ENCODE measurements at places on chromosomes 16 and 17. TPM values are rescaled to one million over a fixed set of nuclear protein-coding genes. Genes with fewer than 3 reads are reported as not detected.
A peak's percentile ranks its signal among the peaks of the same experiment; 100 is the strongest.

GRCh38 chr16:13307851-13308250 lies 406.5 kb downstream of the SHISA9 start:
- no peak overlapping the region for H3K4me3 ChIP-seq
- DNase-seq: no peak
- H3K4me1 ChIP-seq: no peaks in the 10 kb centered on the region
- no peaks in the 10 kb centered on the region for H3K27me3 ChIP-seq
- no peak overlapping the region for H3K27ac ChIP-seq

GRCh38 chr16:19524616-19525384 lies 1.1 kb downstream of the CCP110 start:
- DNase-seq: no peak
- peaks cover 9% of the 10 kb centered on the region for H3K36me3 ChIP-seq
- peak overlapping the region; percentile 99 for H3K4me3 ChIP-seq

DNA sequence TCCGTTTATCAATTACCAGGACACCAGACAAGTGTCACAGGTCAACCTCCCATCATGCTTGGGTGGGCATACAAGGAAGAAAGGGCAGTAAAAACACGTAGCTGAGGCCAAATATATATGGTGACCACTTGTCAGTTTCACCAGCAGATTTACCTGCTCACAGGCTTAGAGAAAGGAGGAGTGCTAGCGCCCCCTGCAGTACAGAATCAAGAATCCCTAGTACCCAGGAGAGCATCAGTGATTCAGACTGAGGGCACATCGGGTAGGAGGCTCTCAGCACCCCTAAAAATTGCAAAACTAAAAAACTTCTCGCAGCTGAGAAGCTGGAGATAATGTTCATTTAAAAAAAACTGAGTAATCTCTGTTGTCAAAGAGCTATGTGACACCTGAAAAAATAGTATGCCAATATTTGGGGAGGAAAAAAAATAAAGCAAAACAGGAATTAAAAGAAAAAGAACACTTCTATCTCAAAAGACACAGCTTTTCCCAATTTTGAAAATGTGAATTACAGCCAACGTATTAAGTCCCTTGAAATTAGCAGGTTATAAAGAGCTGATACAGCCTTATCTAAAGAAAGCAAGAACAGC lies 21.2 kb upstream of the MON1B start:
- no peaks in the 10 kb centered on the region for H3K4me1 ChIP-seq
- no peak overlapping the region for H3K27ac ChIP-seq
- no peak for DNase-seq
- peaks cover 40% of the 10 kb centered on the region for H3K27me3 ChIP-seq
- H3K36me3 ChIP-seq: no peaks in the 10 kb centered on the region

DNA sequence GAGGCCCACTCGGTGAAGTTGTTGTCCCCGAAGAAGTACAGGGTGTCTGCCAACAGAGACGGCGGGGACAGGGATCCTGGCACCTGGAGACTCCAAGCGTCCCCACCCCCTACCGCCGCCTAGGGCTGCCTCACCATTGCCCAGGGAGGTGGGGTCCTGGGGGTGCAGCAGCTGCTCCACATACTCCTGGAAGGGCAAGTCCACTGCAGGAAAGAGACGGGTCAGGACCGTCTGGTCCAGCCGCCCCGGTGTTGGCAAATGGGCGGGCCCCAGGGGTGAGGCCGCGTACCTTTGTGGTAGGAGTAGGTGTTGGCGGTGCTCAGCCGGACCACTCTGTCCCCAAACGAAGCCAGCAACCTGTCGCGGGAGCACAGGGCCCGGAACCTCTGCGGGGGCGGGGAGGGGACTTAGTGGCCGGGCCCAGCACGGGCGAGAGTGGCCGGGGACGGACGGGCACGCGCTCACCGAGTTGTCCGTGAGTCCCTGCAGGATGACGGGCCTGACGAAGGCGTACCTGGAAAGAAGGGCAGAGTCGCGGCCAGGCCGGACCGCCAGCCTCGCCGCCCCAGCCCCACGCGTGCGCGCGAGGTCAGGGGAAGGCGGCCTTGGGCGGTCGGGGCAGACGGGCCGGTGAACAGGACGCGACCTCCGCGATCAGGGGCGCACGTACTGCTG lies 601 bp downstream of the JMJD8 start:
- peak overlapping the region; percentile 41 for H3K27ac ChIP-seq
- H3K36me3 ChIP-seq: peaks cover 14% of the 10 kb centered on the region
- peaks cover 23% of the 10 kb centered on the region for H3K4me1 ChIP-seq
- no peak for DNase-seq
- no peaks in the 10 kb centered on the region for H3K27me3 ChIP-seq

- H3K4me3 ChIP-seq: no peak overlapping the region
- no peaks in the 10 kb centered on the region for H3K36me3 ChIP-seq
- DNase-seq: no peak
- H3K27me3 ChIP-seq: peaks cover 12% of the 10 kb centered on the region
- no peak overlapping the region for H3K27ac ChIP-seq
These were observed 22.1 kb downstream of the PMFBP1 start for GRCh38 chr16:72149676-72150464.

- H3K27me3 ChIP-seq: peaks cover 11% of the 10 kb centered on the region
- H3K27ac ChIP-seq: no peak overlapping the region
- peaks cover 7% of the 10 kb centered on the region for H3K36me3 ChIP-seq
These were observed 60.0 kb upstream of the CDC42EP4 start for GRCh38 chr17:73371836-73372235.

DNA sequence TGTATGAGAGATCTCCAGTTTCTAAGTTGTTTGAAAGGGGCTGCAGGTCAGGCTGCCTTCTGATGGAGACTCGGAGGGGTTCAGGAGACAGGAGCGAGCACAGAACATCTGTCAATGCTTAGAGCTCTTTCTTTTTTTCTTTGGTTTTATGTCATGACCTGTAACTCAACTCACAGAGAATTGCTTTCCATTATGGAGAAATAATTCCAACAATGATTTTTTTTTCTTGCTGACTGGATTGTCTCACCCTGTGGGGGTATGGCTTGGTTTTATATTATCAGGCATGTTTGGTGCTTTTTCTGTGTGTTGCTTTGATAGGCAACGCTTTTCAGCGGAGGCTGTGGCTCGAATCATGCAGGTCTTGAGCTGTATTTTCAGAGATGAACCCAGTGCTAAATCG lies 10.7 kb upstream of the KCNJ2 start:
- DNase-seq: no peak

- peak overlapping the region; percentile 76 for H3K27ac ChIP-seq
- no peak for DNase-seq
- H3K4me3 ChIP-seq: peak overlapping the region; percentile 51
- no peaks in the 10 kb centered on the region for H3K27me3 ChIP-seq
These were observed 28.0 kb downstream of the ARHGAP23 start for GRCh38 chr17:38456031-38456815.

DNA sequence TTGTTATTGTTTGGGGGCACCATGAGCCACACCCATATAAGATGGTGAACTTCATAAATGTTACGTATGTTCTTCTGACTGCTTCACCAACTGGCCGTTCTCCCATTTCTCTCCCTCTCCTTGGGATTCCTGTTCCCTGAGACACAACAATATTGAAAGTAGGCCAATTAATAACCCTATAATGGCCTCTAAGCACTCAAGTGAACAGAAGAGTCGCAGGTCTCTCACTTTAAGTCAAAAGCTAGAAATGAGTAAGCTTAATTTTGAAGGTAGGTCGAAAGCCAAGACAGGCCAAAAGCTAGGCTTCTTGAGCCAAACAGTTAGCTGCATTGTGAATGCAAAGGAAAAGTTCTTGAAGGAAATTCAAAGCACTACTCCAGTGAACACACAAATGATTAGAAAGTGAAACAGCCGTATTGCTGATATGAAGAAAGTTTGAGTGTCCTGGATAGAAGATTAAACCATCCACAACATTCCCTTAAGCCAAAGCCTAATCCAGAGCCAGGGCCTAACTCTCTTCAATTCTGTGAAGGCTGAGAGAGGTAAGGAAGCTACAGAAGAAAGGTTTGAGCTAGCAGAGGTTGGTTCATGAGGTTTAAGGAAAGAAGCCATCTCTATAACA lies 25.8 kb downstream of the HLF start:
- H3K4me3 ChIP-seq: no peak overlapping the region
- peaks cover 2% of the 10 kb centered on the region for H3K27me3 ChIP-seq
- no peaks in the 10 kb centered on the region for H3K4me1 ChIP-seq
- no peaks in the 10 kb centered on the region for H3K36me3 ChIP-seq
- H3K27ac ChIP-seq: no peak overlapping the region

DNA sequence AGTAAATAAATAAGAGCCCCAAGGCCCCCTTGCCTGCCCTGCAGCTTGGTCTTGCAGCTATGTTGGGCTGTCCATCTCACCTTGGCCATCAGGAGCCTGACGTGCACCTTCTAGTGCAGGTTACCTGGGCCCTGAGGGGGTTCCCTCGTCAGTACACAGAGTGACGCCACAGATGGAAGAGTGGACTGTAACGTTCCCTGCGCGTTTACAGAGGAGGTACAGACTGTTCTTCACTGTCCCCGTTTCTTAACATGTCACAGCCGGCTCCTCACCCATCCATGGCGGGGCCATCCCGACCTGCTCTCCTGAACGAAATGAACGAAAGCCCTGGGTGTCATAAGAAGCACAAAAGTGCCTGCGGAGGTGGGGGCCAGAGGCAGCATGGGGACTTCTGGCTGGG lies 15.9 kb upstream of the FASN start:
- DNase-seq: no peak
- H3K4me3 ChIP-seq: no peak overlapping the region
- peaks cover 3% of the 10 kb centered on the region for H3K4me1 ChIP-seq
- peaks cover 4% of the 10 kb centered on the region for H3K36me3 ChIP-seq

GRCh38 chr16:65671071-65671470 lies 549.2 kb upstream of the CDH11 start:
- no peaks in the 10 kb centered on the region for H3K36me3 ChIP-seq
- H3K27me3 ChIP-seq: no peaks in the 10 kb centered on the region
- H3K27ac ChIP-seq: no peak overlapping the region
- H3K4me1 ChIP-seq: no peaks in the 10 kb centered on the region
- no peak overlapping the region for H3K4me3 ChIP-seq

DNA sequence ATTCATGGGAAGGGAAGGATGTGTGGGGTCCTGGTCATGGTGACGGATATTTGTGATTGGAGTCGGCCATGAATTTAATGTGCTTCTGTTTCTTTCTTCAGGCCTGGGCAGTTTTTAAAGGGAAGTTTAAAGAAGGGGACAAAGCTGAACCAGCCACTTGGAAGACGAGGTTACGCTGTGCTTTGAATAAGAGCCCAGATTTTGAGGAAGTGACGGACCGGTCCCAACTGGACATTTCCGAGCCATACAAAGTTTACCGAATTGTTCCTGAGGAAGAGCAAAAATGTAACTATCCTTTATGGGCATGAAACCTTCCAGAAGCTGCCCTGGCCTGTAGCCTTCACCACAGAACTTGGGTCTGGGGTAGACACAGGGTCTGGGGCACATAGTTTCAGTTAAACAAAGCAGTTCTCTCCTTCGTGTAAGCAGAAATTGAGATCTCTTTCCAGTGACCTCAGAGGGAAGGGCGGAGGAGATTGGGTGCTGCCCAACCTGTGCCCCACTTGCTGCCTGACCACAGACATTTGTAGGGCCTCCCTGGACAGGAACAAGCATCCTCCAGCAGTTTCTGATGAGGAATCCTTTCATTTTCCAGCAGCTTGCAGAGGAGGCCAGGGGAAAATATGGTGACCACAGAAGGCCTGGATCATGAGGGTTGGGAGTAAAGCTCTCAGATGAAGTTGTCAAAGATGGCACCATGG lies 10.1 kb downstream of the IRF8 start:
- H3K27me3 ChIP-seq: peaks cover 28% of the 10 kb centered on the region
- DNase-seq: no peak
- no peaks in the 10 kb centered on the region for H3K36me3 ChIP-seq

DNA sequence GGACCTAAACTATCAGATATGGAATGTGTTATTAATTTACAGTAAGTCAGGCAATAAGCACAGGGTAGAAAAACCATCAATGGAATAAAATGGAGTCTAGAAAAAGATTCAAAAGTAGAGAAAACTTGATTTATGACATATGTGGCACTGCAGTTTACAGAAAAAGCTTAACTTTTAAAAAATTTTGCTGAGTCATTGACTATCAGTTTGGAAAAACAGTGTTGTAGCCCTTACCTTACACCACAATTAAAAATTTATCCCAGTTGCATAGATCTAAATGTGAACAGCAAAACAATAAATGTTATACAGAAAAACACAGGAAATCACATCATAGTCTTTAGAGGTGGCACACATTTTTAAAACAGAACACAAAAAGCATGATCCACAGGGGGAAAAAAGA lies 108.5 kb downstream of the USP22 start:
- DNase-seq: no peak
- no peak overlapping the region for H3K4me3 ChIP-seq
- peaks cover 30% of the 10 kb centered on the region for H3K36me3 ChIP-seq
- H3K4me1 ChIP-seq: peaks cover 70% of the 10 kb centered on the region
- H3K27ac ChIP-seq: peak overlapping the region; percentile 89

The ZDHHC1 gene
- total RNA-seq: 15.4 TPM

The LPO gene
- total RNA-seq: not detected

Data from osteocyte (in vitro differentiated cells).